GM04503 (cell line): ENCODE measurements at places on chromosomes 1 and 21.

DNA sequence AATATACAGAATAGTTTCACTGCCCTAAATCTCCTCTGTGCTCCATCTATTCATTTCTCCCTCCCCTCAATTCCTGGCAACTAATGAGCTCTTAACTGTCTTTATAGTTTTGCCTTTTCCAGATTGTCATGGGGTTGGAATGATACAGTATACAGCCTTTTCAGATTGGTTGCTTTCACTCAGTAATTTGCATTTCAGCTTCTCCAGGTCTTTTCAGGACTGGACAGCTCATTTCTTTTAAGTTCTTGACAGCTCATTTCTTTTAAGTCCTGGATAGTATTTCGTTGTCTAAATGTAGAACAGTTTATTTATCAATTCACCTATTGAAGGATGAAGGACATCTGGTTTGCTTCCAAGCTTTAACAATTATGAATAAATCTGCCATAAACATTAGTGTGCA, 22.6 kb downstream of the KRTAP21-3 start:
- DNase-seq, result no peak

DNA sequence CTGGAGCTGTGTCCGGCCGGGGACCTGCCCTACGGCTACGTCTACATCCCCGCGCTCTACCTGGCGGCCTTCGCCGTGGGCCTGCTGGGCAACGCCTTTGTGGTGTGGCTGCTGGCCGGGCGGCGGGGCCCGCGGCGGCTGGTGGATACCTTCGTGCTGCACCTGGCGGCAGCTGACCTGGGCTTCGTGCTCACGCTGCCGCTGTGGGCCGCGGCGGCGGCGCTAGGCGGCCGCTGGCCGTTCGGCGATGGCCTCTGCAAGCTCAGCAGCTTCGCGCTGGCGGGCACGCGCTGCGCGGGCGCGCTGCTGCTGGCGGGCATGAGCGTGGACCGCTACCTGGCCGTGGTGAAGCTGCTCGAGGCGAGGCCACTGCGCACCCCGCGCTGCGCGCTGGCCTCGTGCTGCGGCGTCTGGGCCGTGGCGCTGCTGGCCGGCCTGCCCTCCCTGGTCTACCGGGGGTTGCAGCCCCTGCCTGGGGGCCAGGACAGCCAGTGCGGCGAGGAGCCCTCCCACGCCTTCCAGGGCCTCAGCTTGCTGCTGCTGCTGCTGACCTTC, 412 bp downstream of the GPR25 start:
- no peak for DNase-seq

DNA sequence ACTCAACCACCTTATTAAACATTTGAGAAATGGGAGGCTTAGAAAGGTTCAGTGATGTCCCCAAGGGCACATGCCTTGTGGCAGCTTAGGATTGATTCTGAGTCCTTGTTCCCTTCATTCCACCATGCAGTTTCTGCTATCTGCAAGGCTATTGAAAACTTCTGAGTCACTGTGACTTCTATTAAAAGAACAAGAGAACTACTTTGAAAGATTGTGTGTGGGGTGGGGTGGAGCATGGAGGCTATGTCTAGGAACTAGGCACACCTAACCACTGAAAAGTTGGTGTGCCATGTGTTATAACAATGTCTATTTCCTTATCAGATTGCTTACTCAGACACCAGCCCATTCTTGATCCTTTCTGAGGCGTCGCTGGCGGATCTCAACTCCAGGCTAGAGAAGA, 10.8 kb downstream of the MTARC1 start:
- no peak for DNase-seq

DNA sequence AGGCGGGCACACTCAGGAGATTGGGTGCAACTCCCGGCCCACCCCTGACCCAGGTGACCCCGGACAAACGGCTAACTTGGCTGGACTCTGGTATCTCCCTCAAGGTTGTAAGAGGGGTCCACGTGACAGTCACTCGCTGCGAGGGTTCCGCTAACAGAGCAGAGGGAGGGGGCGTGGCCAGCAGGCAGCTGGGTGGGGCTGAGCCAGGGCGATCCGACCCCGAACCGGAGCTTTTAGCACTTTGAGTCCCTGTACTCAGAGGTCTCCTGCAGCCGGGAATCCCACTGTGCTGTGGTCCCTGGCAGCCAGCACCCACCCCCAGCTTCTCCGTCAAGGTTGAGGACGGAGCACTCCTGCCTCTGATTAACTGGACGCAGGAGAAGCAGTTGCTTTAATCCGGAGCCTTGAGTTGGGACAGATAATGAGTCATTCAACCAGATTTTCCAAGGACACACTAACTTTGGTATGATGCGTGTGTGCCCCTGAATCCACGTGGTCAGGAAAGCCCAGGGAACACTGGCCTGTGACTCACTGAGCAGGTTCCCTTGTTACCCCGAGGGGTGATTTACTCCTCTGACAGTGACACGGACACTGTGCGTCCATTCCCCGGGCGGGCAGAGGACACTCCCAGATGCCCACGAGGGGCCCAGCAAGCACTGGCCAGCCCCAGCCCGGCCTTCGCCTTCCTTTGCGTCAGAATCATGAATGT, 16.8 kb downstream of the TRPM2 start:
- DNase-seq, result peak; percentile 24
